Subcutaneous preadipocyte (primary cell): ENCODE measurements at places on chromosomes 12 and 14. TPM values are rescaled to one million over a fixed set of nuclear protein-coding genes. Genes with fewer than 3 reads are reported as not detected.

Gene SLC41A2
- 11.7 and 14.7 TPM in 2 replicates for total RNA-seq

Gene NKX2-1
- total RNA-seq: not detected in 2 replicates

Gene A2ML1
- under 0.01 TPM in 1 of 2 replicates, not detected in the other for total RNA-seq

Gene CATSPERB
- total RNA-seq: under 0.01 TPM in 1 of 2 replicates, not detected in the other

Gene OS9
- total RNA-seq: 80.9 and 99.9 TPM in 2 replicates
